ENCODE measurements at places on chromosomes 12 and 14. TPM values are rescaled to one million over a fixed set of nuclear protein-coding genes. Genes with fewer than 3 reads are reported as not detected.

- DNase-seq = no peak
Measured at GRCh38 chr12:28063355-28063880, 90.9 kb upstream of the PTHLH start.

Gene TAS2R42
- not detected for total RNA-seq

Gene MAP1LC3B2
- not detected for total RNA-seq

Gene TOMM20L
- not detected for total RNA-seq

DNA sequence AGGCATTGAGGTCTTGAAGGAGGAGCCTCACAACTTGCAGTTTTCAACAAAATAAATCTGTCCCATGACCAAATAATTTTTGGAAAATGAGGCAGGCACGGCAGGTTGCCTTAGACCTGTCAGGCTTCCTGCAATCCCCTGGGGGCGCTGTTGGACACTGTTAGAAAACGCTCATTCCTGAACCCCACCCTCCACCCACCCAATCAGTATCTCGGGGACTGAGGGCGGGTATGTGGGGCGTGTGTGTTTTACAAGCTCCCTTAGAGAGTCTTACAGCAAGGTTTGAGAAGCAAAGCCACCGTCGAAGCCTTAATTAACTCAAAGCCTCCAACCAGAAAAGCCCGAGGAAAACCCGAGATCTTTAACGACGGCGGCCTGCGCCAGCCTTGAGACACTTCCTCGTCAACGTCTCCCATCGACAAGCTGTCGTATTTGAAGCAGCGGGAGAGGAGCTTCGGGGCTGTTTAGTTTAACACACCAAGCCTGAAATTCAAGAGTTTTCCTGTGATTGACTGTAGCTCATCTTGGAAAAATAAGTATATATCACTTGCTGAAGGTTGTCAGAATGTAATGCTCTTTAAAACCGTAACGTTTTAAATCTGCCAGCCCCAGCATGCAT lies 123.0 kb downstream of the GLT1D1 start:
- no peak for DNase-seq

Gene CAPZA3
- total RNA-seq = not detected

- no peak for DNase-seq
Measured at GRCh38 chr12:67918441-67918840, 70.8 kb upstream of the IFNG-AS1 start.

- no peak for DNase-seq
Measured at GRCh38 chr12:118064608-118065007, 3.6 kb upstream of the WSB2 start.

DNA sequence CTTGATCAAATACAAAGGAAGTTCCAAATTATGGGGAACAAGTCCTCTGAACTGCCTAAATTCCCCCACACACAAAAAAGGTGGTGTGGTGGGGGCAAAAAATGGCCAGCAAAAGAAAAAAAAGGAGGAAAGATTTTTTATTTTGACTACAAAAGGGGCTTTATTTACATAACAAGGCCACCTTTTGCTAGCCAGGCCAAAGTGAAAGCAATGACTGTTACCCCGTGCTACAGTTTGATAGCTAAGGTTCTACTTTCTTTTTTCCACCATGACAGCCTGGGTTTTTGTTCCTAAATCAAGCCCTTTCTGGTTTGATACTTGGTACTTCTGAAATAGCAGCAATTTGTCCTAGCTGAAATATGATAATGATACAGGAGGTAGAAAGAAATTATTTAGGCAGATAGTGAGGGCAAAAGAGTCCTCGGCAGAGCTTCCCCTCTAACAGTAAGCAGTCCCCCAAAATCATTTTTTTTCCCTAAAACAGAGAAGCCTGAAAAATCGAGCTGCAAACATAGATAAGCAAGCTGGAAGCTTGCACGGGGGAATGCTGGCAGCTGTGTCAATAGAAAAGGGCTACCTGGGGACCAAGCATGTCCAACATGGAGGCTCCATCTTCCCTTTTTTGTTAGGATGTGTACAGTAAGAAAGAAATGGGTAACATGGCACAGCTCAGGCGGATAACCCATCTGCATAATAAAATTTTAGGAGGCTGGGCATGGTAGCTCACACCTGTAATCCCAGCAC lies 8.9 kb upstream of the B4GALNT1 start:
- DNase-seq = no peak

DNA sequence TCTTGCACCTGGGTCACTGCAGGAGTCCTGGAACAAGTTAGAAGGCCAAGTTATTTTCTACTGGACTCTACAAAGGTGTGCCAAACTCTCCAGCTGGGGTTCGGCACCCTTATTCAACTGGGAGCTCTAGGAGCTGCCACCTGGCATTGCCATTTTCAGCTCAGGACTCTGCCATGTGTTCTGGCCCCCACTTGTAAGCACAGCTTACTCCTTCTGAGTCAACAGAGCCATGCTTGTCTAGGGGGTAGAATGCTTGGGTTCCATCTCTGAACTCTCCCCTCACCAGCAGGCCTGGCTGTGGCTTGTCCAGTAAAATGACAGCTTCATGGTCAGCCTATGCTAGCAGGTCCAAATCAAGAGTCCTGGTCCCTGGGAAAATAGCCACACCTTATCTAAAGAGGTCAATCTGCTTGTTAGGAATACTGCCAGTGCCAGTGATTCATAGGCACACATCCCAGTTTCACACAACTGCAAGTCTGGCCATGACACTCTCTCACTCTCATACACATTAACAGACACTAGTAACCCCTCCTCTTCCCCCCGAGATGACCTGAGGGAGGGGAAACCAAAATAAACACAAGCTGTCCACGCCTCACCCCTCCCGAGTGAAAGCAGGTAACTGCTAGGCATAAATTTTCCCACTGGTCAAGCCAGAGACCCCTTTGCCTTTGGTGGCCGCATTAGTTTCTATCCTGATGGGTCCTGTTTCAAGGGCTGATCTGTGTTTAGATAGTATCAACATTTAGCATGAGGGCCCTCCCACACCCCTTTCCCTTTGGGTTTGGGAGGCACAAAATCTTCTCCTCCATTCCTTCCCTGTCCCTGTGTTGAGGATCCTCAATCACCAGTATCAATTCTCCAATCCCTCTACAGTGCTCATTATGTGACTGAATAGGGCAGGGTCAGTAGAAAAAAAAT lies 182.3 kb upstream of the GZMB start:
- DNase-seq = no peak

DNA sequence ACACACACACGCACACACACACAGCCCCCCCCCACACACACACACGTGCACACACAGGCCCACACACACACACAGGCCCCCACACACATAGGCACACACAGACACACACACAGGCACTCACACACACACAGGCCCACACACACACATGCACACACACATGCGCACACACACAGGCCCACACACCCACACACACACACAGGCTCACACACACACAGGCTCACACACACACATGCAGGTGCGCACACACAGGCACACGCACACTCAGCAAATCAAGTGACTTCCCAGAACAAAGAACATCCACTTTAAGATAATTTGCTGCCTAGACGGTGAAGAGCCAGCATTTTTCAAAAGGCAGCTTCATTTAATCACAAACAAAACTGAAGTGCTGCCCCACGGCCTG lies 78.5 kb upstream of the FBRSL1 start:
- no peak for DNase-seq

DNA sequence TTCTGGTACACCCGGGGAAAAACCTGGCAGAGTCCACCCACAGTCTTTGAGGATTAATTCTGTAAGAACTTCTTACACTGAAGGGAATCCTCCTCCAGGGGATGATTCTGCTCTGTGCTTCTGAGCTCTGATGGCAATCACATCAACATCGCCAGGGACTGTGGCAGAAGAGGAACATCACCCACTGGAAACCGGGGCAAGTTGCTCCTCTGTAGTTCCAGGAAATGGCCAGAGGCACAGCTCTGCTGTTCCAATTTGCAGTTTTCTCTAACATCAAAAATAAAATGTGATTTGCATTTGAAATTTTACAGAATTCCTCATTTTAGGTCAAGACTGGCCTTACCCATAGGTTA lies 207.6 kb downstream of the DAD1 start:
- DNase-seq = no peak

Gene TPH2
- total RNA-seq = not detected

GRCh38 chr12:30996255-30996654 lies 69.7 kb downstream of the TSPAN11 start:
- no peak for DNase-seq

DNA sequence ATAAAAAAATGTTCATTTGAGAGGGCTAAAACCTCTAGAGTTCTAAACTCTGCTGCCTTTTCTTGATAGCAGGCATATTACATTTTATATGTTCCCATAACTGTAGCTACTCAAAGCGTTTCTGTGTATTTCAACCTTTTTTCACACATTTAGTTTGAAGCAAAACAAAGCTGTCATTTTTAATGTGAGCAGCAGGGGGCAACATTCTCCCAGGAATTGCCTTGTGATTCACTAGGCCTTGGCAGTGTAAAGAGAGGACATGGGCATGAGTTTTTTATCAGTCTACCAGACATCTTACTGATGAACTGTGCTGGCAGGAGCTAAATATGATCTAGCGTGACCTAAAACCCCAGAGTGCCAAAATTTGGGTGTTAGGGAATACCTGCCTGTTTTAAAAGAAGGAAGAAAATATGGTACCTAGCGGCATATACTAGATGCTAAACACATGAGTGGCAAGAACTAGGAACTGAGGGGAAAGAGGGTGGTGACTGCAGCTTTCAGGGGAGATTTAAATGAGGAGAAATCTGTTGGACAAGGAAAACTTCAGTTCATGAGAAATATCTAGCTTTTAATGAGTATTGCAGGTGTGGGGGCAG lies 65.3 kb downstream of the IFT43 start:
- DNase-seq = peak; percentile 61

Gene KRT79
- not detected for total RNA-seq

GRCh38 chr12:34033628-34034296 lies 11.5 kb downstream of the ALG10 start:
- no peak for DNase-seq

Gene NELL2
- 8.1 TPM for total RNA-seq

DNA sequence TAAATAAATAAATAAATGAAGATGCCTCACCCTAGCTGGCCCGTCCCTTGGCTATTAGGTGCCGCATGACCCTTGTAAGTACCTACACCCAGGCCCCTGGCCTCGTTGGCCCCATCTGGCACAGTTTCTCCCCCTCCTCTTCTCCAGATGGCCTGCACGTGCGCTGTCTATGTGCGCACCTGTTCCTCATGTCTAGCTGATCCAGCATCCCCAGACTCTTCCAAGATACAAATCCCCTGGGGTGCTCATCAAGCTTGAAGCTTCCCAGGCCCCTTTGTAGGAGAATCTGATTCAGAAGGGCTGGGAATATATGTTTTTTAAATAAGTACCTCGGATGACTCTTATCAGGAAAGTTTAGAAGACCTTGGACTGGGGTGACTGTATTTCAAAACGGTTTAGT lies 133.3 kb downstream of the CHST11 start:
- no peak for DNase-seq

- DNase-seq = no peak
Measured at GRCh38 chr12:101051901-101052550, 158.0 kb downstream of the SLC5A8 start.

GRCh38 chr14:80378084-80378690 lies 166.9 kb upstream of the DIO2 start:
- DNase-seq = no peak

GRCh38 chr12:14211947-14212387 lies 153.5 kb upstream of the ATF7IP start:
- no peak for DNase-seq

- DNase-seq = peak; percentile 29
Measured at GRCh38 chr12:109770861-109771670, 57.4 kb downstream of the FAM222A start.

Gene CISTR
- total RNA-seq = not detected

Gene PIP4K2C
- total RNA-seq = 48.0 TPM

Gene RASSF3
- 42.6 TPM for total RNA-seq

- DNase-seq = no peak
Measured at GRCh38 chr14:96827290-96827689, 30.1 kb downstream of the VRK1 start.

DNA sequence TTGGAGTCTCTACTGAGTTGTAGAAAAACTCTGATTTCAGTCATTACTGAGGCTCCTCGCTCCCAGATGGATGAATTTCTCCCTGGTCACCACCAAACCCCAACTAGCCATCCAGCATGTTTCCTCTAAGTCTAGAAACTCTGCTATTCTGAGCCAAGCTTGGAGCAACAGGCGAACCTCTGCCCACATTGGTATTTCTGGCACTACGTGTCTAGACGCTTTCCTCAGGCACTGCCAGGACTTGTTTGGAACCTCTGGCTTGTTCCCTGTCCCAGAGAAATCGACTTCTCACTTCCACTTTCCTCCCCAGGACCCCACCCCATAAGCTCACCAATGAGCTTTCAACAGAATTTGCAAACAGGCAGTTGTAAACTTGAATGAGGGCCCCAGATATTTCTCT lies 27.6 kb downstream of the WSCD2 start:
- peak; percentile 44 for DNase-seq

DNA sequence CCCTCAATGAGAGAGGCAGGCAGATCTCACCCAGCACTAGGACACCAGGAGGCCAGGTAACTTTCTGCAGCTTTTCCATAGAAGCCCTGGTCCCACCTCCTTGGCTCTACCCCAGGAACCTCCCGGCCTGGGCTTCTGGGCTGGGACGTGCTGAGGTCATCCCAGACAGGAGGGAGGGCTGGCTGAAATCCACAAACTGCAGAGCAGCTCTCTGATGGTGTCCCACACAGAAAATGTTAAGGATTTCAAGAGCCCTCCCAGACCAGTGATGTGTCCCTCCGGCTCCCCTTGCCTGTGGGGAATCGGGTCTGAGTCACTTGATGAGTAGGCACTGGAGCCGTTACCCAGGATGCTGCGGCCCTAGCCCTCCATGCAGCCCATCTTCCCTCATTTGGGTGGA lies 124.1 kb downstream of the ESRRB start:
- no peak for DNase-seq

- DNase-seq = no peak
Measured at GRCh38 chr12:63802012-63802608, 22.4 kb downstream of the RXYLT1 start.

DNA sequence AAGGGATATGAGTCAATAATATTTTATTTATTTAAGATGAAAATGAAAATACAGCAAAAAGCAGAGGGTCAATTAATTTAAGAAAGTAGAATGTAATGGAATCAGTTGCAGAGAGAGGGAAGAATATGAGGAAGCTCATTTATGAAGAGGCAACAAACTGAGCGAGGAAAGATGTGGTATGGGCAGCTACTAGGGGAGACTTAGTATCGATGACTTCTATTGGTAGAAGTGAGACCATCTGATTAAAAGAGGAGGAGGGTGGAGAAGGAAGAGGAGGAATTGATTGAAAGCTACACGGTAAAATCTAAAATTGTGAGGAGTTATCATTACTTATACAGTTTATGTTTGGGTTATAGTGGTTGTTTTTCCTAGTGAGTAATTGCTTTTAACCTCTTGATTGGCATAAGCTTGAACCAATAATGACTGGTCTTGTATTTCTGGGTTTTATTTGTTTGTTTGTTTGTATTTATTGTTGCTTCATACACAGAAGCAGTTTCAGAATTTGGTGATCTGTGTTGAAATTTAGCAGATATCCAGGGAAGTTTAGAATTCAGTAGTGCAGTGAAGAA lies 121.0 kb downstream of the LRRIQ1 start:
- DNase-seq = no peak
